ENCODE measurements at places on chromosomes 6 and 20.

GRCh38 chr6:6001443-6001842, 5.3 kb downstream of the NRN1 start:
- DNase-seq = no peak

DNA sequence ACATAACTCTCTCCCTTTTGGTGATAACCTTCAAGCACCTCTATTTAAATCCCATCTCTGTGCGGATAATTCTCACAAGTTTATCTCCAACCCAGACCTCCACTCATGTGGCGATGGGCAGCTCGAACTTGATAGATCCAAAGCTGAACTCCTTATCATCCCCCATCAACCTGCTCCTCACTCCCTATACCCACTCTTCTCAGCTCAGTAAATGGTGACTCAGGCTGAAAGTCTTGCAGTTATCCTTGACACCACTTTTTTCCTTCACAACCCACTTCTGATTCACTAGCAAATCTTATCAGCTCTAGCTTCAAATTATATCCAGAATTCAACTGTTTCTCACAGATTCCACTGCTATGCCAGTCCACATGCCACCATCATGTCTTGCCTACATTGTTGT, 155.3 kb upstream of the STXBP5 start:
- DNase-seq = no peak

DNA sequence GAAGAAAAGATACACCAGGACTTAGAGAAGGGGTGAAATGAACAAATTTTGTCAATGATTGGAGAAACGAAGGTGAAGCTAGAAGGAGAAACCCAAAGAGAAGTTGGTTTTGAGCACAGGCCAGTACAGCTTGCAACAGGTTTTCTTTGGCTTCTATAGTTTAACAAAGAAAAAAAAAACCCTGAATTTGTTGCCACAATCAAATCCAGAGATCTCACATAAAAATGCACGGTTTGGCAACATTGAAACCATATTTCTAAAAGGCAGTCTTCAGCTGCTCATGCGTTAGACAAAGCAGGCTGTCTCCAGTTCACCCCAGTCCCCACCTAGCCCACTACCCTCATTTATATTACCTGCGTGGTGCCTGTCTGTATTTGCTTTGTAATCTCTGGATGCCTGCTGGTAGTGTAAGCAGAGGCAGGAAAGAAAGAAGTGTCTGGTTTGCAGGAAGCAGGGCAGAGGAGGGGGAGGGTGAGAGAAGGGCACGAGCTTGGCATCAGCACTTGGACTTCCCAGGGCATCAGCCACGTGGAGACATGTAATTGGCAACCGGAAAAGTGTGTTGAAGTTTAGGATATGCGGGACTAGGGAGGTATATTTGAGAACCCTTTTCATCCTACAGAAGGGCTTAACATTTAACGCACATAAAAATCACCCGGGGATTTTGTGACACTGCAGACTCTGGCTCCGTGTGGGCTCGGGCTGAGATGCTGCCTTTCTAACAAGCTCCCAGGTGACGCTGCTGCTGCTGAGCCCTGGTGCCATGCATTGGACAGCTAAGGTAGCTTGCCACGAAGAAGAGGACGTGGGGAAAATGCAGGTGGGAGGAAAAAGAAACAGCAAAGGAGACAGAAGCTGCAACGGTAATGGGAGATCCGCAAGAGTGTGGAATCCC, 14.4 kb downstream of the PFDN4 start:
- no peak for DNase-seq

DNA sequence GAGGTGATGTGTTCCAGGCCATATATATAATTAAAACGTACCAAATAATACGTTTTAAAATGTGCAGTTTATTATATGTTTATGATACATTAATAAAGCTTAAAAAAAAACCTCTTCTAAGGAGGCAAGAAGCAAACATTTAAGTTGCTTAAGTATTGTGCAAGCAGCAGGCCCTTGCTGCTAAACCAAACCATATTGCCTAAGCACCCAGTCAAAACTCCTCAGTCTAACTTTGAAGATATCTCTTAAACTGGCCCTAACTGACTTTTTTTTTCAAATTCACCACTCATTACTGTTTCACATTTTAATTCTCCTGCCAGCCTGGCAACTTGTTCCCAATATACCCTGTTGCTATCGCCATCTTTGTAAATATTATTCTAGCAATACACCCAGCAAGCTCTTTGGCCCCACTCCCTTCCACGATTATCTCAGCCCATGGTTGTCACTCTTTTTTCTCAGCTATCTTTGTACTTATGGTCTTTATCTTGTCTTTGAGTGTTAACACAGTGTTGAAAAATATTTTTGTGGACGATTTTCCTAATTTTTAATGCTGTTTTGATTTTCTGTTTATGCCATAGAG, 60.9 kb downstream of the C6orf58 start:
- peak; percentile 13 for DNase-seq

DNA sequence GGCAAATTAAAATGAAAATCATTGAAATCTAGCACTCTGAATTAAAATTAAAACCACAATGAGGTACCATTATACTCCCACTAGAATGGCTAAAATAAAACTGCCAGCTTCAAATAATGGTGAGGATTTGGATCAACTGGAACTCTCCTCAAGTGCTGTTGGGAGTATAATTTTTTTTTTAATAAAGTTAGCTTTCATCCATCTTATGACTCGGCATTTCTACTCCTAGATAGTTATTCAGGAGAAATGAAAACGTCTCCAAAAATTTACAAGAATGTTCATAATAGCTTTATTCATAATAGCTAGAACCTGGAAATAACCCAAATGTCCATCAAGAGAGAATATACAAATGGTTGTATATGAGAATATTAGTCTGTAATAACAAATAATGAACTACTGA, 63.2 kb downstream of the ASXL1 start:
- DNase-seq = no peak

DNA sequence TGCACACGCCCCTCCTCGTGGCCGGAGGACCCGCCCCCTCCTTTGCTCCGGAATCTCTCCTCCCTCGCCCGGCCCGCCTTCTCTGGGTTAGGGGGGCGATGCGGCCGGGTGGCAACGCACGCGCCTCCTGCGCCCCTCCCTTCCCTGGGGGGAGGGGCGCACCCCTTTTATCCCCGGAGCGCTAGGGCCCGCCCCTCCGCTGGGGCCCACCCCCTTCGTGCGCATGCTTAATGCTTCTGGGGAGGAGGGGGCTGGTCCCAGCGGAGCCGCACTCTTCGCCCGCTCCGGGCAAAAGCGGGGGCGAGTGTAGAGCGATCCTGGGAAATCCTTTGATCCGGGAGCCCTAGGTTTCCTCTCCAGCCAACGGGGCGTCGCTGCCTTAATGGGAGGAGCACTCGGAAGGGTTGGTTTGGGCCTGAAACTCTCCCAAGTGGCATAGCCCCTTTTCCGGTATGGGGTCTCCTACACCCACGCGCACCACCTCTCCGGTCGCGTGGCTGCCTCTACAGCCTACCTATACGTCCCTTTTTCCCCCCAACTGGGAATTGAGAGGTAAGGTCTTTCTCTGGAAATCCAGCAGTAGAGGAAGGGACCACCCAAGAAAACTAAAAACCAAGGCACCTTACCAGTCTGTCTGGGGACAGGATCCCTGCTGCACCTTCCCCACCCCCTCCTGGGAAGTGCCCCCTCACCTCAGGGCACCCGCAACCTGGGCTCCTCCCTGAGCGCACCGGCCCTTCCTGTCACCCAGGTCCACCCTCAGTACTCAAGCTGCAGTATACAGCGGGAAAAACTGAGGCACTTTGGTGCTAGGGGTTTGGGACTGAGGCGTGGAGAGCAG, 2.1 kb downstream of the SOX12 start:
- DNase-seq = peak; percentile 96

DNA sequence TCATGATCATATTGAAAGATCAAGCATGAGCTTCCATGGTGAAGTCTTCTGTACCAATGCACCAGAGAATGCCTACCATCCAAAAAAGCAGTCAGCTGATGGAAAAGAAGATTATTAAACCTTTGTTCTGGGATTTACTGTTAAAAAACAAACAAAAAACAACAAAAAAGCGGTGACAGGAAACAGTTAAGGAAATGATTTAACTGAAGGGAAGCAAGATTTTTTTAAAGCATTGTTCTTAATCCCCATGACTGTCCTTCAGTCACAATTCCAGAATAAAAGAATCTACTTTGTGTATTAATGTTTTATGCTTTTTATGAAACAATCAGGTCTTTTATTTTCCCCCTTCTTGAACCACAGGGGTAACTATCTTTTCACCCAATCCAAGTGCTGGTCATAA, 23.9 kb downstream of the FAM162B start:
- DNase-seq = no peak

- DNase-seq = no peak
Observed at GRCh38 chr6:114058435-114058834, 87.5 kb upstream of the HDAC2 start.

DNA sequence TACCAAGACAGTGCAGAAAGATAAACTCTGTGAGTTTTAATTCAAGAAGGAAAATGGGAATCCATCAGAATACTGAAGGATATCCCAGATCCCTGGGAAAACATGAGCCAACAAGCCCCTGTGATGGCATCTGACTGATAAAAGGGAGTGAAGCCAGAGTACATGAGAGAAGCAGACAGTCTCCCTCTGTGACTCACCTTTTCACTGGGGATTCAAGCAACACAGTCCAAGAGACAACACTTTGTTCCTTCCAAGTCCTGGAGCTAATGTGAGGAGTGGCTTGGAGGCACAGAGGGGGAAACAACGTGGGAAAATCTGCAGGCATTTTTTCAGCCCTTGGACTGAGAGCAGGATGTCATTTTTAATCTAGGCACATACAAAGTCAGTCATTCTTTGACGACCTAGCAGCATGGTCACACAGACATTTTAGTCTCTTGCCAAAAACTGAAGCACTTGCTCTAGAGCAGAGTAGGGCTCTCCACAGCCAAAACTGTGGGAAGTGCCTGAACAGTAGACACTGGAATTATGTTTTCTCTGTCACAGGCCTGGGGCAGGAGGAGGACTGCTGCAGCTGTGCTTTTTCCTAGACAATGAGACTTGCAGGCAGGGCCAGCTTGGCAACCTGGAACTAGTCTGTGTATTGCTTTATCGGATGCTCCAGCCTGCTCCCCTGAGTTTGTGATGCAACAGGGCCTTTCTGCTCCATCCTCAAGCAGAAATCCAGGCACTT, 465.0 kb upstream of the GJE1 start:
- peak; percentile 10 for DNase-seq

- DNase-seq = peak; percentile 77
Observed at GRCh38 chr20:6081236-6081635, 27.4 kb upstream of the LRRN4 start.

- no peak for DNase-seq
Observed at GRCh38 chr6:159966981-159967380, 1.9 kb upstream of the IGF2R start.

DNA sequence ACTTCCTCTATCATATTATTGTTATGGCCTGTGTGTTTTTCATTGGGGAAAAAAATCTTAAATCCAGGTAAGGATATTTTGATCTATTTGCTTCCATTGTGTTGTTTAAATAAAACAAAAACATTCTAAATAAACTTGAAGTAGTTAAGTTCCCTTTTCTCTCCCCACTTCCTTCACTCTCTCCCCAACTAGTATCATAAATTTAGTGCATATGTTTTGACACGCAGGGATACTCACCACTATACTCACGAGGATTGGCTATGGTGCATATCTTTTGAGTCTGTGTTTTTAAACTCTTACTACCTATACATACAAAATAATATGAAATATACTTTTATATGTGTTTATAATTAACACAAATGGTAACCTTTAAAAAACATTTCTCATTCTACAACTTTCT, 5.2 kb downstream of the TTLL9 start:
- no peak for DNase-seq

DNA sequence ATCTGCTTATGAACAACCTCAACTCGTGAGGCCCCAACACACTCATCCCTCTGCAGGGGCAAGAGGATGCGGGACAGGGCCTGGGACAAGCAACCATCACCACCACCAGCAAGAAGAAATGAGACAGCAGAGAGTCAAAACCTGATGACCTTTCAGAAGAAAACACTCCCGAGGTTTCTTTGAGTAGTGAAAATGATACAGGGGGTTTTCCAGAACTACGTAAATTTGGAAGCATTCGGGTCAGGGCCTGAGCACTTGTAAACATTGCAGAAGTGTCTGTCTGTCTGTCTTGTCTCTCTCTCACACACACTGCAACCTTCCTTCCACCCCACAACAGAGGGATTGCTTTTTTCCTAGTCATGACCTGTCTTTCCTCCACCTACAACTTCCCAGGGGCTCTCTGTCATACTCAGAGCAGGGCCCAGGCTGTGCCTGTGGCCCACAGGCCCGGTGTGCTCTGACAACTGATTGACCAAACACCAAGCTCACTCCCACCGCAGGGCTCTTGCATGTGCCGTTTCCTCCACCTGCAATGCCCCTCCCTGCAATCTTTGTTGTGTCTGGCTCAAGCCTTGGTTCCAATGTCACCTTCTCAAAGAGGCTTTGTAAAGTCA, 90.9 kb downstream of the BMP7 start:
- no peak for DNase-seq

DNA sequence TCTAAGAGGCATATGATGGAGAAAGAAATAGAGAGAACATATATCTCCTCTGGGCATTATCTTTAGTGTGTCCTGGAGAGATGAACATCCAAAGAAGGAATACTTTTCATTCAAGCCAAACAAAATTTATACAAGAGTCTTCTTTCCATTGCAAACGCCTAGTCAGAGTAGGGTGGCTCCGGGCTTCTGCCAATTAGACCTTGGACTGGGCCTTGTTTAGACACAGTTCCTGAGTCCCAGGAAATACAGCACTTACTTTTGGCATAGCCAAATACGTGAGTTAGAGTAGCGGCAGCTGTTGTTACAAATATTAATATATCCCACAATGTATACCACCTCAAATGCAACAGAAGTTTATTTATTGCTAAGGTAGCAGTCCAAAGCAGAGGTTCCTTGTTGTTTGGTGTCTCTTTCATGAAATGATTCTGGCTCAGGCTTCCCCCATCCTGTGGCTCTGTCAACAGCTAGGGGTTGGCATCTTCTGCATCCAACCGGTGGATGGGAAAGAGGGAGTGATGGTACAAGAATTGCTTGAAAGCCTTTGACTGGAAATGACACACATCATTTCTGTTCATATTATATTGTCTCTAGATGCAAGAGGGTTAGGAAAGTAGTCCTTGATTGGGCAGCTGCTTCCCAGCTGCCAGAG, 148.0 kb upstream of the SPACA1 start:
- DNase-seq = no peak

GRCh38 chr6:166597711-166598440, 11.4 kb upstream of the RAMACL start:
- DNase-seq = no peak

GRCh38 chr6:122713138-122713537, 66.4 kb upstream of the FABP7 start:
- DNase-seq = no peak

- DNase-seq = no peak
Observed at GRCh38 chr6:14200047-14200446, 82.5 kb downstream of the CD83 start.

DNA sequence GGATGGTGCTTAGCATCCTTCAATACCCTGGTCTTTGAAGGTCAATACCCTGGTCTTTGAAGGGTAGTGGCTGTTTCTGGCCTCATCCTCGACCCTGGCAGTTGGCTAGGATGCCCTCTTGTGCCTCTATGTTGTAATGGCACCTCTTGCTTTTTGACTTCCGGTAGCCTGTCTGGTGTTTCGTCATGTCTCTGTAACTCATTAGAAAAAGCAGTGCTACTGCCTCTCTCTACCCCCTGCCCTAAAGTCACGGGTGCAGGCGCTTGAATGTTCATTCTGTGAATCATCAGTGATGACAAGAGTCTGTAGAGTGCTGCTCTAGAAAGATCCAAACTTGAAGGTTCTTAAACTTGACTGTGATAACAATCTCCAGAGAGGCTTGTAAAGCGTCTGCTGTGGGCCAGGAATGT, 28.3 kb downstream of the RSPO4 start:
- DNase-seq = peak; percentile 86

All from AG20443 (cell line).